ENCODE measurements at places on chromosomes 4 and X.

DNA sequence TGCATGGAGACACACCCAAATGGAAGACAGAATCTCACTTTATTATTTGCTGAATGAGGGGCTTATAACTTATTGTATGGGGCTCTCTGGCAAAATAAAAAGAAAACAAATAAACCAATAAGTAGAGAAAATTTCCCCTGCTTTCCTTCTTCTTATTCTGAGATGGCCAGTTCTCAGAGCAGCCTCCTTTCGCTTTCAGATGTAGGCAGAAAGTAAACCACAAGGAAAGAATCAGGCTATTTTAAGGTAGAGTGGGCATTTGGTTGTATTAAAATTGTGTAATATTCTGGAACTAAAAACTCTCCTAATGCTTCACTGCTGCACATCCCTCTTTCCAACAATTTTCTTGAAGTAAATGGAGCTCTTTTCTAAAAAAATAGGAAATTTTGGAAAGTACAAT lies 241.8 kb downstream of the GALNTL6 start:
- DNase-seq = no peak

- DNase-seq = no peak
Observed at GRCh38 chr4:11842620-11843263, 414.0 kb upstream of the HS3ST1 start.

DNA sequence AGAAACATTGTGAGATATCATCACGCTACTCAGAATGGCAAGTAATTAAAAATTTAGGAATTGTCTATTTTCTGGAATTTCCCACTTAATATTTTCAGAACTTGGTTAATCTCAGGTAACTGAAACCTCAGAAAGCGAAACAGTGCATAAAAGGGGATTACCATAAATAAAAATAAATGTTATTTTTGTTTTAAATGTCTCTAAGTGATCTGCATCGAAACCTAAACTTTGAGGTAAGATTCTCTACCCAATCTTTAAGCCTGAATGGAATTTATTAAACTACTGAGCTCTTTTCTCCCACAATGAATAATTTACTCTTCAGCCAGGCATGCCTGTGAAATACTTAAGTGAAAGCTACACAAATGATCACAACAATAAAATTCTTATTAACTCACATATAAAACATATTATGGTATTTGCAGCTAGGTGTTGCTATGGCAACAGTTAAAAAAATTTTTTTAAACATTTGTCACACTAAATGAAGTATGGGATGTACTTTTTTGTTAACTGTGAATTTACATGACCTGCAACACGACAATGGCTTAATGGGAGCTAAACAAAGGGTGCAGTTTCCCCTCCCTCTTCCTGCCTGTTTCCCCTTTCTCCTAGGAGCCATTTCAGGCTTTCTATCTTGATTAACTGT lies 220.2 kb upstream of the PRPS2 start:
- DNase-seq = no peak

DNA sequence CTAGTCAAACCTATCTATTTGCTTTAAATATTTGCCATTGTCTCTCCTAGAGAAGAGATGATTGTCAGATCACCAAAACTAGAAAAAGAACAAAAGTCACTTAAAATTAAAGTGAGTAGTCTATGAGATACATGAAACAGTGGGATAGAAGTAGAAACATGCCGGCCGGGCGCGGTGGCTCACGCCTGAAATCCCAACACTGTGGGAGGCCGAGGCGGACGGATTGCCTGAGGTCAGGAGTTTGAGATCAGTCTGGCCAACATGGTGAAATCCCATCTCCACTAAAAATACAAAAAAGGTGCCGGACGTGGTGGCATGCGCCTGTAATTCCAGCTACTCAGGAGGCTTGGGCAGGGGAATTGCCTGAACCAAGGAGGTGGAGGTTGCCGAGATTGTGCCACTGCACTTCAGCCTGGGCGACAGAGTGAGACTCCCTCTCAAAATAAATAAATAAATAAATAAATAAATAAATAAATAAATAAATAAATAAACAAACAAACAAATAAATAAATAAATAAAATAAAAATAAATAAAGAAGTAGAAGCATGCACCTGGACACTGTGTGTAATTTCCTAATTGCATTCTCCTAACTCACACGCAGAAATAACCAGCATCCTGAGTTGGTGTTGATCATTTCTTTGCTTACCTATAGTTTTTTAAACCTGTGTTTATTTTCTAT lies 299.5 kb downstream of the PDHA2 start:
- peak; percentile 19 for DNase-seq

DNA sequence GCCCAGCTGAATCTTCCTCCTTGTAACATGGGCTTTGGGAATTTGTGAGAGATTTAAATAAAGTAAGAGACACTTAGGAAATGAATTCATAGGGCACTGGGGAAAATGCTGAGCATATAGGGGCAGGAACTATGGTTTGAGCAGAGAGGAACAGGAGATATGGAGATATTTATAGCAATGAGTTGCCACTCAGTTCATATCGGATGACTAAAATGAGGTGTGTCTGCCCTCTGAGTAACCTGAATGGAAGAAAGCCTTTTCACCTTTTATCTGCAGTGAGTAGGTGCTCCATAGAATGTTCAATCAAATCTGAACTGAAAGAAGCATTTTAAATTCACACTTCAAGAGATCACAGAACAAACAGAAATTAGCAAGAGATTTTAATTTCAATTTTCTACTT lies 105.7 kb downstream of the CEP44 start:
- no peak for DNase-seq

DNA sequence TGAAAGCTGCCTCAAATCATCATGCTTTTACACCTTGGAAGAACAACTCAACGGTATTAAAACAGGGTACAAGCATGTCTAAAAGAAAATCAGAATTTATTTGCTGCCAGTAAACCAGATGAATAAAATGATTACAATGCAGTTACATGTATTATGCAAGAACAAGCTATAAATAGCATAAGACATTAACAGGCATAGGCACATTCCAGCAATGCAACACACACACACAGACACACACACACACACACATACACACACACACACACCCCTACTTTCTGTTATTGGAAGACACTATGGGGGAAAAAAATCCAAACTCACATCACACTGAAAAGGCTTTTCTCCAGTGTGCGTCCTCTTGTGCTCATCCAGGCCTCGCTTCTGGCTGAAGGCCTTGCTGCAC lies 212.5 kb downstream of the PRDM5 start:
- no peak for DNase-seq

Measured in lower lobe of right lung (tissue), 2 donors.